RPMI7951 (cell line): ENCODE measurements at places on chromosomes 16 and 17. TPM values are rescaled to one million over a fixed set of nuclear protein-coding genes. Genes with fewer than 3 reads are reported as not detected.

DNA sequence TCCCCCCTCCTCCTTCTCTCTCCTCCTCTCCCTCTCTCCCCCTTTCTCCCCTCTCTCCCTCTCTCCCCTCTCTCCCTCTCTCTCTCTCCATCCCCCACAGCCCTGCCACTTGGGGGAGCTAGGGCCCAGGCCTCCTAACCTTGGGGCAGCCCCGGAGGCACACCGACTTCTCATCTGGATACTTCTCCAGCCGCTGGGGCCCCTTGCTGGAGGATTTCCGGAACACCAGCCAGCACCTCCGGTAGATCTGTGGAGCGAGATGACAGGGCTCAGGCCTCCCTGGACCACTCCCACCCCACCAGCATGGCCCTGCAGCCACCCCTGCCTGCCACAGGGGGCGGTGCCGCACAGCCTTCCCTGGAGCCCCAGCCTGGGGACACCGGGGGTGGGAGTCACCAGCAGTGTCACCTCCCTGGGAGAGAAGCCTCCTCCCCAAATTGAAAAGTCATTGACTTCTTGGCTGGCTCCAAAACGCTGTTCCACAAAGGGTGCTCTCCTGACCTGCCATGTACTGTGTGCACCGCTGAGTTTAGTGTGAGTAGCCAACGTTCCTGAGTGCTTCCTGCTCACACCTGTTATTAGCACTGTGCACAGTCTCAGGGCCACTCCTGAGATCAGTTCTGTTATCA lies 10.5 kb downstream of the DOK4 start:
- no peak for DNase-seq

- peak; percentile 1 for DNase-seq
Observed at GRCh38 chr17:37259030-37259735, 116.6 kb upstream of the C17orf78 start.

Gene MGAT5B
- total RNA-seq: 4.9 and 6.9 TPM in 2 replicates

DNA sequence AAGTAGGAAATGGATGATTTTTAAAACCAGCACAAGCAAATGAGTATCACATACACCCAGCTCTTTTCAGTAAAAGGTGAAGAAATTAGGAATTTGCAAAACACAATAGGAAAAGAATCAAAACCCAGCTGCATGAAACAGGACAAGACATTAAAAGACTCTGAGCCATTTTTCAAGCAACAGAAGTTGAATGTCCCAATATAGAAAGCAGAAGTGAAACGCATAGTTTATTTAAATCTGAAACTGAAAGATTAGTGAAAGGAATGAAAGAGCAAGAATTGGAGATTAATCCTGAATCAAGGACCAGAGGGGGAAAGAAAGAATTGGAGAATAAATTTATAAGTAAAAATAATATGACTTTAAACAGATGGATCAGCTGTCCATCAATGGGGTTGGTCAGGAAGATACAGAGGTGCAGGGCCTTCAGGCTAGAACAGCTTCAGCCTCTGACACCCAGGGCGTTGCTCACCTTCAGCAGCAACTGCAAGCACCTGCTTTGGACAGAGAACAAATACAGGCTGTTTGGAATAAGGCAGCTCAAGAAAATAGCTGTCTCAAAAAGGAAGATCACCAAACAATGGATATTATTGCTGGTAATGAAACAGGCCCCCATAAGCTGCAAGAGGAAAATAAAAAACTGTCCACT lies 3.9 kb upstream of the ARHGAP17 start:
- no peak for DNase-seq

- no peak for DNase-seq
Observed at GRCh38 chr17:44922136-44922535, 6.8 kb upstream of the GFAP start.

Gene ATP2A3
- 0.59 and 0.96 TPM in 2 replicates for total RNA-seq

Gene ABCC3
- 23.1 and 28.4 TPM in 2 replicates for total RNA-seq

Gene CCDC154
- not detected in 2 replicates for total RNA-seq

GRCh38 chr16:9817586-9817985 lies 364.6 kb downstream of the GRIN2A start:
- DNase-seq: no peak

DNA sequence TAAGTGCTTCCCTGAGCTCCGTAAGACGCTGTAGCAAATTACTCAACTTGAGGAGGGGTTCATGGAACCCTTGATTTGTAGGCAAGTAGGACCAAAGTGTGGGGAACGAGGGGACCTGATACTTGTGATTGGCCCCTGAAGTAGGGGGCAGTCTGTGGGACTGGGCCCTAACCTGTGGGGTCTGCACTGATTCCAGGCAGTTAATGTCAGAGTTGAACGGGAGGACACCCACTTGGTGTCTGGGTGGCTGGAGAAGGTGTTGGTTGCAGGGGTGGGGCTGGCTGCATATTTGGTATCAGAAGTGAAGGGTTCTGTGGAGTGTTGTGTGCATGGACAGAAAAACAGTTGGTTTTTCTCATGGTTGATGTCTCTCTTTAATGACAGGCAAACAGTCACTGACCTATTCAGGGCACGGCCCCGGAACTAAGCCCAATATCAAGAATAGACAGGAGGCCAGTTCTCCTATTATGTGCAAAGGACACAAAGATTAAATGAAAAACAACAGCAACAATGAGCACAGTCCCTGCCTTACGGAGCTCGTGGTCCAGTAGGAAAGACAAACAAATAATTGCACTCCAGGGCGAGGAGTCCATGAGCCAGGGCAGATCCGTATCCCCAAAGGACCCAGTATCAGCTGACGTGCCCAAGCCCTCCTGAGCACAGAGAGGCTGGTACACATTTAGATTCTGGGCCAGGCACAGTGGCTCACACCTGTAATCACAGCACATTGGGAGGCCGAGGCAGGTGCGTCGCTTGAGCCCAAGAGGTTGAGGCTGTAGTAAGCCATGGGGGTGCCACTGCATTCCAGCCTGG lies 19.2 kb downstream of the MXRA7 start:
- DNase-seq: no peak

- DNase-seq: peak; percentile 16
Observed at GRCh38 chr17:78672005-78672404, 94.8 kb upstream of the DNAH17 start.

- no peak for DNase-seq
Observed at GRCh38 chr17:52297230-52298010, 138.9 kb upstream of the CA10 start.

- DNase-seq: no peak
Observed at GRCh38 chr16:4247460-4247784, 5.5 kb upstream of the SRL start.

GRCh38 chr16:30335598-30336474 lies 19.3 kb downstream of the CD2BP2 start:
- DNase-seq: peak; percentile 72

GRCh38 chr17:6558276-6558675 lies 1.9 kb upstream of the PITPNM3 start:
- no peak for DNase-seq

Gene KLHL10
- total RNA-seq: not detected in 2 replicates

Gene SLC13A2
- total RNA-seq: not detected in 2 replicates

DNA sequence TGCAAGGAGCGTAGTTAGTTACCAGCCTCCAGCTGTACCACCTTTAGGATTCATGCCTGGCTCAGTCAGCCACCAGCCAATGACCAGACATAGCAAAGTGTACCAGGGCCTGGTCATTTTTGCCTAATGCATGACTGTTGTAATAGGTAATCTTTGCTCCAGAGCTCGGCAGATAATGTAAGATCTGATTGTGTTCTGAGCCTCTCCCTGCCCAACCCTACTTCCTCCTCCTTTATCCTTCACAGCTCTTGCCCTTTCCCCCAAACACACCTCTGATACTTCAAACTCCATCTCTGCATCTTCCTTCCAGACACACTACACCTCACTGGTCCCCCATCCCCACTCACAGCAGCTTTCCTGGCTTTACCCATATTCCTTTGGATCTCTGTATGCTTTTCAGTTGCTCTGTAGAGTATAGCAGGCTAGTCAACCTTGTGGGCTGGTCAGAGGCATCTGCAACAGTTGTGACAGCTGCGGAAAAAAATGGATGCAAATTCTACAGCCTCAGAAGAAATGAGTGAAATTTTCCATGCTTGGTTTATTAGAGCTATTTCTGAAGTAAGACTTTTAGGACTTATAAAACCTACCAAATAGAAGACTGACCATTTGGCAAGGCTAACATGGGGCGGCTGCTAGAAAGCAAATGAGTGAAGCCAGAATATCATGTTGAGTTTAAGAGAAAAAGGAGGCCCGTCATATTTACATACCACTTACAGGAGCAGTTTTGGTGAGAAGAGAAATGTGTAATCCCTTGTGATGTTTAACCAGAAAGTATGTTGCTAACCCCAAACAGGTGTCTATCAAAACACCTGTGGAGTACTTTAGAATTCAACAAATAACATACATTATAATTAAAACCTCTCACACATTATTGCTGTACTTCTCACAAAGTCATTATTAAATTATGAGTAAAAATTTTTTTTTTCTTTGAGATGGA lies 19.9 kb upstream of the C16orf87 start:
- no peak for DNase-seq

DNA sequence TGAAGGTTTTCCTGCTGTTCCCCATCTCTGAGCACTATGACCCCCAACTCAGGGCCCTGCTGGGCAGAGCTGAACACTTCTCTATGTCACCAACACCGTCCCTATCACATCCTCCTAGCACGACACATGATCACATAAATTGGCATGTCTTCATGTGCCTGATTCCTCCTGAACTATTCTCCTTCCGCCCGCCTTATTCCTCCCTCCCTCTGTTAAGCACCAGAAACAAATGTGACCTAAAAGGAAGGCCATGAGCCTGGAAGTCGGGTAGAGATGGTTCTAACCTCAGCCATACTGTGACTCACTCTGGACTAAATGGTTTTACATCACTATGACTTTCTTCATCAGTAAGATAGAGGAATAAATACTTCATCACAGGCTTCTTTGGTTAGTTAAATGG lies 80.8 kb upstream of the DYNLRB2 start:
- no peak for DNase-seq

- peak; percentile 80 for DNase-seq
Observed at GRCh38 chr17:72297326-72298115, 176.7 kb downstream of the SOX9 start.

Gene CA10
- not detected in 2 replicates for total RNA-seq

DNA sequence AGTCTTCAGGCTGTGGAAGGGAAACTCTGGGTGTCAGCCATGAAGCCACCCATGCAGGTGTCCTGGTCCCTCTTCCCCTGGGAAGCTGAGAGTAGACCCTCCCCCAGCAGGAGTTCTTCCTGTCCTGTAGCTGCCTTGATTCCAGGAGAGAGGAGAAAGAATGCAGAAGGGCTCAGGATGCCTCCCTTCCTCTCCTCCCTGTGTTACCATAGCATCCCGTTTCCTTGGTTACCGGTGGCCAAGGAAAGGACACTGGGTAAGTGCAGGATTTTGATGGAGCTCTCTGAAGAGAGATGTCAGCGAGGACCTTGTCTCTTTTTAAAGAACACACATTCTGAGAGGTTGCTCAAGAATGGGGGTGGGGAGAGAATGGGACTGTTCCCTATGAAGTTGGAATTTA lies 304.1 kb upstream of the N4BP1 start:
- DNase-seq: no peak

Gene MYH13
- total RNA-seq: under 0.01 TPM in 1 of 2 replicates, not detected in the other

- peak; percentile 82 for DNase-seq
Observed at GRCh38 chr17:48541577-48542113, 3.3 kb downstream of the HOXB2 start.

GRCh38 chr16:82063456-82064082 lies 28.5 kb downstream of the HSD17B2 start:
- no peak for DNase-seq

DNA sequence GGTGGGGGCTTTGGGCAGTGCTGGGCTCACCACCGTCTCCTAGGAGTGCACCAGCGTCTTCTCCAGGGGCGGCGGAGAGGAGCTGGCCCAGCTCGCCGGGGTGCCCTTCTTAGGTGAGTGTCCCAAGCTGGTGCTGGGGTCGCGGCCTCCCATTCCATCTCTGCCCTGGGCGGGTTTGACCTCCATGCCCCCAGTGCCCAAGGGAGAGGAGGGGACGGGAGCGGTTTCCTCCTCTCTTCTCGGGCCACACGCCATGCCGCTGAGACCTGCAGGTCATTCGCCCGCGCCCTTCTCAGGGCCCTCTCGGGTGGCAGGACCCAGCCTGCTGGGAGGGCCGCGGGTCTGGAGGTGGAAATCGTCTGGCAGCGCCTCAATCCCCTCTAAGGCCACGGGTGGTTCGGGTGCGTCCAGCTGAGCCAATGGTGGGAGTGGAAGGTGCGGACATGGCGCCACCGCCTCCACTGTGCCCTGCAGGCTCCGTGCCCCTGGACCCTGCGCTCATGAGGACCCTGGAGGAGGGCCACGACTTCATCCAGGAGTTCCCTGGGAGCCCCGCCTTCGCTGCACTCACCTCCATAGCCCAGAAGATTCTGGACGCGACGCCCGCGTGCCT lies 5.3 kb downstream of the IGFALS start:
- no peak for DNase-seq

Gene TEX19
- 0.24 TPM in 1 of 2 replicates, not detected in the other for total RNA-seq

GRCh38 chr17:7969433-7969832 lies 33.0 kb upstream of the GUCY2D start:
- DNase-seq: no peak

Gene P2RX1
- total RNA-seq: not detected in 2 replicates

DNA sequence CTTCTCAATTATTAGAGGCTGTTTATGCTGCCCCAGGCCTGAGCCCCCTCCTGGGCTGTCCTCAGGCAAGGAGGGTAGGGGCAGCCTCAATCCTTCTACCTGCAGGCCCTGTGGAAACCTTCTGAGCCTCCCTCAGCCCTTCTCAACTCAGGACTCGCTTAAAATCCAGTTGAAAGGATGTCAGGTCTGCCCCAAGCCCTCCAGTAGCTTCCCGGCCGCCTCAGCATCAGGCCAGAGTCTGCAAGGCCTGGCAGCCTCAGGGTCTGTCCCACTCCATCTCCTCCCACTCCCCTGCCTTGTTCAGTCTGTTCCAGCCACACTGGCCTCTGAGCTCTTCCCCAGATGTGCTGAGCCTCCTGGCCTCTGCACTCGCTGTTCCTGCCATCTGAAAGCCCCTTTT lies 52.2 kb downstream of the KATNIP start:
- no peak for DNase-seq

GRCh38 chr16:23072084-23072599 lies 77.1 kb downstream of the USP31 start:
- no peak for DNase-seq

- no peak for DNase-seq
Observed at GRCh38 chr17:39198186-39198566, 707 bp upstream of the CACNB1 start.

GRCh38 chr16:81143921-81144471 lies 47.8 kb upstream of the GCSH start:
- no peak for DNase-seq

DNA sequence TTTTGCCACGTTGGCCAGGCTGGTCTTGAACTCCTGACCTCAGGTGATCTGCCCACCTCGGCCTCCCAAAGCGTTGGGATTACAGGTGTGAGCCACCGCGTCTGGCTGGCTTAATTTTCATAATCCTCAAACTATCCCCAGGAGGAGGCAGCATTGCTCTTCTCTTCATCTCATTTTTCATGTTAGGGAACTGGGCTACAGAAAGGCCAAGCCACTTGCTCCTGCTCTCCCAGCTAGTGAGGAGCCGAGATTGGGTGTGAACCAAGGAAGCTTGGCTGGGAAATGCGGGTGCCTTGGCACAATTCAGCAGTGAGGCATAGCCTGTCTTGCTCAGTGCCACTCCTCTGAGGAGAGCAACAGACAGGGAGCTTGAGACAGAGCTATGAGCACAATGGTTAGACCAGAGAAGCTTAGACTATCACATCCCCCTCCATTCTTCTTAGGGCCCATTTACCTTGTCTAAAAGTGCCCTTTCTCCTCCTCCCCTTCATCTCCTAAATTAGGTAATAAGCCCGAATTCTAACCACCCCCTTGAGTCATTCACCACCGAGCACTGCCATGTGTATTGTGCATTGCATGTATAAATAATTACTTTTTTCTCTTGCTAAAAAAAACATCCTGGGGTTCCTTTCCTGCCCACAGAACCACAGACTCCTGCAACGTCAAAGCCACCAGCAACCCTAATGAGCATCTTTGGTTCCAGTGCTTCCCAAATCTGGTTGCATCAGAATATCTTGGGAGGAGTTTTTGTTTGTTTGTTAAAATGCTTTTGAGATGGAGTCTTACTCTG lies 20.0 kb upstream of the KIF19 start:
- DNase-seq: peak; percentile 10
